ENCODE measurements at places on chromosomes 5 and 9.
A peak's percentile ranks its signal among the peaks of the same experiment; 100 is the strongest.

- no peaks in the 10 kb centered on the region for H3K36me3 ChIP-seq
- H3K27ac ChIP-seq, result no peak overlapping the region
- no peaks in the 10 kb centered on the region for H3K4me1 ChIP-seq
- no peak overlapping the region for H3K4me3 ChIP-seq
- H3K27me3 ChIP-seq, result no peaks in the 10 kb centered on the region
- DNase-seq, result no peak
These were observed 16.1 kb upstream of the FRMD3 start for GRCh38 chr9:83554278-83554677.

- no peak for DNase-seq
- H3K36me3 ChIP-seq, result no peaks in the 10 kb centered on the region
- H3K4me1 ChIP-seq, result no peaks in the 10 kb centered on the region
- no peaks in the 10 kb centered on the region for H3K27me3 ChIP-seq
These were observed 77.3 kb upstream of the ZNF366 start for GRCh38 chr5:72584466-72584865.

- no peak overlapping the region for H3K27ac ChIP-seq
- no peaks in the 10 kb centered on the region for H3K4me1 ChIP-seq
These were observed 307.6 kb downstream of the CTNND2 start for GRCh38 chr5:11596657-11597071.

- H3K4me1 ChIP-seq, result no peaks in the 10 kb centered on the region
- H3K36me3 ChIP-seq, result no peaks in the 10 kb centered on the region
- DNase-seq, result no peak
- no peaks in the 10 kb centered on the region for H3K27me3 ChIP-seq
These were observed 29.4 kb upstream of the UBE2D2 start for GRCh38 chr5:139531772-139532169.

DNA sequence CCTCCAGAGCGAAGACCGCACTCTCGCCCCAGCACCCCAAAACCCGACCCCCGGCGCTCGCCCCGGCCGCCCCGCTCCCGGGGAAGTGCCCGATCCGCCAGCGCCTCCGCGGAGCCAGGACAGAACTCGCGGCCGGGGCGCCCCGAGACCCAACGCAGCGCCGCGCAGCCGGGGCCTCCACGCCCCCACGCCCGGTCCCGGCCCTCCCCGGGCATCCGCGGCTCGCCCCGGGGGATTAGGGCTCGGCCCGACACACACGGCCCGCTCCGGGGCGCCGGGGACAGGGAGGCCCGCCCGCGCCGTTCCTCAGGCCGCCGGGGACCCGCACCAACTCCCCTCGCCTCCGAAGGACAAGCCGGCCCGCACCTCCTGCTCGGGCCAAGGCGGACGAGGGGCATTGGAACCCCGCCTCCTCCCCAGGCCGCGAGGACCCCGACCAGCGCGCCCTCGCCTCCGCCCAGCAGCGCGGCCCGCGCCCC lies 544 bp downstream of the FNBP1 start:
- no peaks in the 10 kb centered on the region for H3K36me3 ChIP-seq
- no peaks in the 10 kb centered on the region for H3K27me3 ChIP-seq
- H3K4me3 ChIP-seq, result peak overlapping the region; percentile 89
- DNase-seq, result no peak

DNA sequence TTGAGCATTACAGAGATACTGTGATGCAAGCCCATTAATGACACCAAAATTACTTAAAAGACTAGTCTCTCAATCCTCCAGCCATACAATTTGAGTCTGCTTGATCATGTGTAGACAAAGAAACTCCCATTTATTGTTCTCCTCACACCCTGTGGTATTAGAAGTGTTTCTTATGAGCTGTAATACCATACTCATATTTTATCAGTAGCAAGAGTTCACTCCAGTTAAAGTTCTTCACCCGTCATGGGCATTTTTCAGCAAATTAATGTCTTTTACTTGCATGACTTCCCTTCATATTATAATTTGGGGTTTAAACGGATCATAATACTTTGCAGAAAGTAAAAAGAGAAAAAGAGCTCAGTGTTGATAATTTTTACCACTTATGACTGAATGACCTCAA lies 242.9 kb downstream of the BNC2 start:
- no peak overlapping the region for H3K27ac ChIP-seq
- no peaks in the 10 kb centered on the region for H3K27me3 ChIP-seq
- DNase-seq, result no peak
- H3K4me3 ChIP-seq, result no peak overlapping the region

DNA sequence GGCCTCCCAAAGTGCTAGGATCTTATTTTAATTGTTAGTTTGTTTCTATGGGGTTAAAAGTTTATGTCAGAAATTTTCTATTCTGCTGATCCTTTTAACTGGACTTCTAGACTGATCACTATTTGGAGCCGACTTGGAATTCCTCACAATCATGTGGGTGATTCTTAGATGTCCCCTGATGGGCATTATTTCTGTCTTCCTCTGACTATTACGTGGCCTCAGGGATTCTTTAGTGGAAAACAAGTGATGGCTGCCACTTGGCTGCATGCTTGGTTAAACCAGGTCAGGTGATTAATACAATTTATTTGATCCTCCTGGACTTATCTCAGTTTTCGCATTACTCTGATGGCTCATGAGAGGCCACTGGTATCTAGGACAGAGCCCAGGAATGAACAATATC lies 32.2 kb upstream of the OR2S2 start:
- H3K36me3 ChIP-seq, result no peaks in the 10 kb centered on the region
- H3K27me3 ChIP-seq, result no peaks in the 10 kb centered on the region
- no peak overlapping the region for H3K27ac ChIP-seq

GRCh38 chr9:6552033-6552432 lies 93.5 kb downstream of the GLDC start:
- H3K27ac ChIP-seq, result no peak overlapping the region
- no peak overlapping the region for H3K4me3 ChIP-seq
- no peaks in the 10 kb centered on the region for H3K36me3 ChIP-seq
- no peak for DNase-seq

DNA sequence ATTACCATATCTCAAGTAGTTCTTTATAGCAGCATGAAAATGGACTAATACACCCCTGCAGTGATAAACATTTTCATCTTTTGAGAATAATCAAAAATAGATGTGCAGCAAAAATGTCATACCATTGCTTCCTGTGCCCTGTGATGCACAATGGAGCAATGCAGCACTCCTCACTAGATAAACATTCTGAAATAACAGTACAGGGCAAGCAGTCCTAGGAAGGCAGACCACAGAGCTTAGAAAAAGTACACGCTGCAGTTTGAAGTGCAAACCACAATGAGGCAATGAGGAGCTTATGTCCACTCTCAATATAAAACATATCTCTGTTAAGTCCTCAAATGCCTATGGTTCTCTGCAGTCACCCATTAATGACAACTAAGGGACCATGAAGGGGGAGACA lies 367.6 kb downstream of the PDE4D start:
- H3K27me3 ChIP-seq, result no peaks in the 10 kb centered on the region
- no peaks in the 10 kb centered on the region for H3K4me1 ChIP-seq
- no peaks in the 10 kb centered on the region for H3K36me3 ChIP-seq
- H3K27ac ChIP-seq, result no peak overlapping the region
- no peak overlapping the region for H3K4me3 ChIP-seq
- no peak for DNase-seq

- H3K27me3 ChIP-seq, result no peaks in the 10 kb centered on the region
- H3K4me3 ChIP-seq, result no peak overlapping the region
- H3K27ac ChIP-seq, result no peak overlapping the region
- DNase-seq, result no peak
- peaks cover 28% of the 10 kb centered on the region for H3K36me3 ChIP-seq
These were observed 19.3 kb downstream of the PGGT1B start for GRCh38 chr5:115243412-115243811.

- no peaks in the 10 kb centered on the region for H3K36me3 ChIP-seq
- no peak overlapping the region for H3K4me3 ChIP-seq
These were observed 3.7 kb downstream of the IL3 start for GRCh38 chr5:132064140-132064539.

- H3K27ac ChIP-seq, result no peak overlapping the region
- H3K4me3 ChIP-seq, result no peak overlapping the region
These were observed 1.5 kb upstream of the FGD3 start for GRCh38 chr9:92945796-92946195.
